ENCODE measurements at places on chromosomes 3 and 15.

DNA sequence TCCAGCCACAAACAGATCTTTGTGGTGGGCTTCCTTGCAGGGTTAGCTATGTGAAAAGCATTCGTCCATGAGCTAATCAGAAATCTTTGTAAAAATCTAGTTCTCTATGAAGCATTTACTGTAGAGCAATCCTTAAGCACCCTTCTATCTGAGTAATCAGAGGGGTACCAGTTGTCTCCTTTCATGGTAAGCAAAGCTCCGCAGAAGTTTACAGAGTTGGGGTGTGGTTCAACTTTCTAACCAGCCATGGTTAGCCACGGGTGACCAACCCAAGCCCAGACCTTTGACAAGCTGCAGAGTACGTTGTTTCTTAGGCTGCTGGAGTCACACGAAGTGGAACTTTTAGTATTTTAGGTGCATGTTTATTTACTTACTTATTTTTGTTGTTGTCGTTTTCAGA, 77.4 kb downstream of the FLNB start:
- DNase-seq = no peak

GRCh38 chr3:35263477-35263876, 375.8 kb upstream of the ARPP21 start:
- no peak for DNase-seq

DNA sequence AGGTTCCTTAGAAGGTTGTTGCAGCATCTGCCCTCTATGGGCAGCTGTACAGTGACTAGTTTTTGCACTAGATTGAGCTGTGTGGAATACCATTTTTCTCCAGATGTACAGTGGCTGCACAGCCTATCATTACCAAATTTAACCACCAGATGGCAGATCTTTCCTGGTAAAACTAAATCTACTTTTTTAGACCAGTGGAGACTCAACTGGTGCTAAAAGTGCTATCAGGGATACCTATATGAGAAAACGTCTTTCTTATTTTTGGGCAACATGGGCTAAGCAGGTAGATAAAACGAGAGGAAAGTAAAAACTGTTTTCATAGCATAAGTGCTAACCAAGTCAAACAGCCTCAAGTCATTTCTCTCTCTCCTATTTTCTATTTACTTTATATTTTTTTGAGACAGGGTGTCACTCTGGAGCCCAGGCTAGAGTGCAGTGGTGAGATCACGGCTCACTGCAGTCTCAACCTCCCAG, 21.2 kb downstream of the IGSF10 start:
- peak; percentile 35 for DNase-seq

GRCh38 chr15:41967506-41968206, 4.7 kb downstream of the EHD4 start:
- no peak for DNase-seq

DNA sequence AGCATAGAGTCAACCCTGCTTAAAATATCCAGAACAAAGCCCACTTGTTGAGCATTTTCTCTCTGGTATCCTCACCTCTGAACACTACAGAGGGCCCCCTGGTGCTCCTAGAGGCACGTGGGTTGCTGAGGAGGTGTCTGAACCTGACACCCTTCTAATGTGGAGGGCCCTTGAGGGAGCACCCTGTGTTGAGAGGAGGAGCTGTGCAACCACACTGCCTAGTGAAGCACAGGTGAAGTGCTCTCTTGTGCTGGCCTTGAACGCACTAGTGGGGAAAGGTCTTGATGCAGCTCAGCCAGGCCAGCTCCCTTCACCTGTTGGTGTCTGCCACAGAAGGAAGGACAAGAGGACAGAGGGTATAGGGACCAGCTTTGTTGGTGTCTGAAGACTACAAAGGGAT, 51.9 kb downstream of the CCK start:
- no peak for DNase-seq

DNA sequence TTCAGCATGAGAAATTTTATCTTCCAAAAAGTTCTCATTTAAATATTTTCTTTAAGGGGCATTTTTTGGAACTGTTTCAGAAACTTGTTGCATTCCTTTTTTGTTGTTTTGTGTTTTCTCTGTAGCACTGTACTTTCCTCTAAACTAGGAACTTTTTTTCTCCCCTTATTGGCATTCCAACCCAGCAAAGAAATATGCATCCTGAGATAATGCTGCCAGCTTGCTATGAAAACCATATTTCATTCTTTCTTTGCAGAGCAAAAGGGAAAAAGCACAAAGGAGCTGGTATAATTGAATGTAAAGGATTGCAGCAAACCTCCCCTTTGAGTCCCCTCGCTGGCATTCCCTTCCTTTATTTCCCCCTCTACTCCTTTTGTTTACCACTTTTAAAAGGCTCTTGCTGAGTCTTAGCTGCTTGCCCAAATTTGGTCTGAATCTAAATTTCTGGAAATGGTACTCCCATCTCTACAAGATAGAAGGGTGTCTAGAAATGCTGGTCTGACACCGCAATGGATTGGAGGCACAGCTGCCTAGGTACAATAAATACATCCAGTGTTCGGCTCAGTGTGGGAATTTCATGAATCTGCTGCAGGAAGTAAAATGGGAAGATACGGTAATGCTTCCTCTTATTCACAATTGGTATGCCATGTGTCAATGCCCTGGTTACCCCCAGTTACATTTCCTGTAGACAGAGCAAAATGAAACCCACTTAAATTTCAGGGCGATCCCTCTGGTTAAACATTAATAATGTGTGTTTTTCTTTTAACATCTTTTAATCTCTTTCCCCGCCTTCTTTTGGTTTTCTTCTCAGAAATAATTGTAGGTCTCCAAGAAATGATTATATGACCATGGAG, 156.6 kb downstream of the MEIS2 start:
- no peak for DNase-seq

- DNase-seq = no peak
Measured at GRCh38 chr15:100438570-100438969, 90.2 kb downstream of the CERS3 start.

Measured in activated naive CD4-positive, alpha-beta T cell treated with anti-CD3 and anti-CD28 coated beads, Interleukin-2, amount 50 U/mL, for 72 hours (primary cell).